ENCODE measurements at places on chromosomes 6 and 20.

GRCh38 chr6:107398001-107398400 is 61.4 kb downstream of the PDSS2 start:
- DNase-seq, result no peak

- no peak for DNase-seq
Observed at GRCh38 chr6:144753023-144753705, 468.0 kb downstream of the UTRN start.

- no peak for DNase-seq
Observed at GRCh38 chr6:113202852-113203714, 654.1 kb upstream of the MARCKS start.

GRCh38 chr20:3734111-3734843 is 1.8 kb downstream of the HSPA12B start:
- no peak for DNase-seq

DNA sequence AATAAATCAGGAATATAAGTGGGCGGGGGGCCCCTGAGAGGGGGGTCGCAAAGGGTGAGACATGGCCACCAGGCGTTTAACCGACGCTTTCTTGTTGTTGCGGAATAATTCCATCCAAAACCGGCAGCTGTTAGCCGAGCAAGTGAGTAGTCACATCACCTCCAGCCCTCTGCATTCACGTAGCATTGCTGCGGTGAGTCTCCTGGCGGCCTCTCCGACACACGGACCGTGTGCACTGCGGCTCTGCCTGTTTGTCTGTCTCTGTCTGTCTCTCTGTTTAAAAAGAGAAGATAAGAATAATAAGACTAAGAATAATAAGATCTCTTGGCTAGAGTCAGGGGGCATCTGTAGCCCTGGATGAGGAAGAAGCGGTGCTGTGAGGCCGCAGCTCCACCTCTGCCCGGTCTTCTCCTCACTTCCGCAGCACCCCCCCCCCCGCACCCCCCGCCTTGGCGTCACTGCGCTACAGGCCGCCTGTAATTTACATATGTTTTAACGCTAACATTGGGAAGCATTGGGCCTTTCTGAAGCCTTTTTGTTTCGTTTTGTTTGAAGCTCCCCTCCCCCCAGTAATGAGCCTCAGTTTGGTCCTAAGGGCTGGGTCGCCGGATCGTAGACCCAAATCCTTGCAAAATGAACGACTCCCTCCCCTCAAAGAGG is 993 bp downstream of the STX16 start:
- peak; percentile 28 for DNase-seq

- no peak for DNase-seq
Observed at GRCh38 chr6:161272635-161273273, 1.1 kb downstream of the AGPAT4 start.

DNA sequence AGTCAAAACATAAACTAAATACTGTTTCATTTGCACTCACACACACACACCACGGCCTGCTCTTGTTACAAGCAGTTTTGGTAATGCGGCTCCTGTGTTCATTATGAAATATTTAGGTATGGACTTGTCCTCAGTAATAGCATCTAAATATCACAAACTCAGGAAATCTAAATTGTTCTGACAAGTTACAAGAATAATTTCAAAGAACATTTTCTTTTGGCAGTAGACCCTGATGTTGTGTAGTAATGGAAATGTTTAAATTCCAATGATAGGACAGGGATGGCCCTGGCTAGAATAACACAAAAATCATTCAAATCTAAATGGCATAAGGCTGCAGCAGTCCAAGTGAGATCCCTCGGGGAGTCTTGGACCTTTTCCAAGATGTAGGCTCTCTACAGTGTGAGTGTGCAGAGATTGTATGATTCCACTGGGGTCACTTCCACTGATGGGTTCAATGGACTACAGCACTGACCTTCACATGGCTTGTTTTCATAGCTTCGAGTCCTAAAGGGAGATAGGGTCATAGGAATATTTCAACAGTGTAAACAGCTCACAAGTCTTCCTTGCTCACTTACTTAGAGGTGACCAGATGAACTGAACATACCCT is 210.6 kb upstream of the PLCB4 start:
- no peak for DNase-seq

DNA sequence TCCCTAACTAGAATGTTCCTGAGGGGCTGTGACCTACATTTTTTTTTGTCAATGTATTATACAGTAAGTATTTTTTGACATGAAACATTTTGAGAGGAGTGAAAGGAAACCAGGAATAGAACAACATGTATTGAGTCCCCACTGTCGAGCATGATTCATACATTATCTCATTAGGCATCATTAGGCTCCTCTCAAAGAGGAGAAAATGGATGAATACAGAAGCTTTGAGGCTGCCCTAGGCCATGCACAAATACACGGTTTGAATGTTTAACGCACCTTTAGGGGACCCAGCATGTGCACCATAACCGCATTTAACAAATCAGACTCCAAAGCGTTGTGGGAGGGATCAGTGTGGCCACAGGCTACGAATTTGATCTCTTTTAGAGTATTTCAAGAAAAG is 87.8 kb downstream of the TBXT start:
- DNase-seq, result no peak

DNA sequence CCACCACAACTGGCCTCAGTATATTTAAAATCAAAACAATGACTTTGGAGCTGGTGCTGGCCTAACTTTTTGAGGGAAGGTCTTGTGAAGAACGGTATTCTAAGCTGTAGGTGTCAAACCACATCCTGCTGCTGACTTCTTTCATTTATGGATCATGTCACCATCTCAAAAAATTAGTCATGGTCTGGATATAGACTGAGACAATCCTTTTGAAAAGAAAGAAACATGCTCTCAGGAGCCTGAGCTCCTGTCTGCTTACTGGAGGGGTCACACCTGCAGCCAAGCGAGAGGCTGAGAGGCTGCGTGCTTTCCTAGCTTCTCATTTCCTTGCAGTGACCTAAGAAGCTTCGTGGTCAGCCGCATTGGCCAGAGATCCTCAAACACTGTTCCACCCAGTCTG is 55.2 kb downstream of the TIAM2 start:
- peak; percentile 9 for DNase-seq

GRCh38 chr6:154318721-154319120 is 37.9 kb downstream of the IPCEF1 start:
- no peak for DNase-seq

DNA sequence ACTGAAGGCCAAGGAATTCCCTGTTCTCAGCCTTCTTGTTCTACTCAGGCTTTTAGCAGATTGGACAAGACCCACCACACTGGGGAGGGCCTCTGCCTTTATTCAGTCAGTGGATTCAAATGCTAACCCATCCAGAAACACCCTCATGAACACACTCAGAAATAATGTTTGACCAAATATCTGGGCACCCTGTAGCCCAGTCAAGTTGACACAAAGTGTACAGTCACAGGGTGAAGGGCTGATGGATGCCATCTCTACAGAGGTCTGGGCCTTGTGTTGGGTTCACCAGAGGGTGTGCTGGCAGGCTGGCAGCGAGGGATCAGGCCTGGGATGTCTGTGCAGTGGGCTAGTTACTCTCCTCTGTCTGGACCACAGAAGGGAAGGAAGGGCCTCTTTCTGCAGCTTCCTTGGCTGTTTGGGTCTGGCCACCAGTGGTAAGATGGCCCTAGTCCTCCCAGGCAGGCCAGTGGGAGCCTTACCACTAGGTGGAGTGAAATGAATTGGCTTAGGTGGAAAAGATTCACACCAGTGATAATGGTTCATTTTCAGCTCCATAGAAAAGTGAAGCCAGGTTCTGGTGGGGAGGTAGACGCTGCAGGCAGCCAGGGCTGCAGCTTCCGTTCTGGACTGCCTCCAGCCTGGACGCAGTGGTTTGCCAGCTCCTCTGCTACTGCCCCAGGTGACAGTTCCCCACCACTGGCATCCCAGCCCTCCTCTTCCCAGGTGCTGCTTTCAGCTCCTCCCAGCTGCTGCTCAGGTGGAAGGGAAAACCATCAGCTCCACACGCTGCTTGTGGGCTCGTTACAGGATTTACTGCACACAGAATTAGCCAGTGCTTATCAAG is 9.2 kb downstream of the TUBB2A start:
- no peak for DNase-seq

DNA sequence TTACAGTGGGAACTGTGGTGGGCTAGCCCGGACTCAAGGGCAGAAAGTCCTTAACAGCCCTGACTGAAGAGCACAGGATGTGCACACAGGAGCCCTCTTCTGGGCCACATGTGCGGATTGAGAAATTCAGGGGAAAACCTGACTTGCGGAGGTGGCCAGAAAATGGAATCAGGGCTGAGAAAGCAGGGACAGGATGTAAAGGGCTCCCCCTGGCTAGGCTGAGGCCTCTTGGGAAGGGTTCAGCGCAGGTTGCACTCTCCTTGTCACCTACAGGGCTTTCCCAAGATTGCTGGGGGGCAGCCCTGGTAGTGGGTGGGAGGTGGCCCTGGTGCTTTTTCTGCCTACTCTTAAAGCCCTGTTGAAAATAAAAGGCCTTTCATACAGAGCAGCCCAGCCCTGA is 251.2 kb downstream of the SLC24A3 start:
- DNase-seq, result no peak

DNA sequence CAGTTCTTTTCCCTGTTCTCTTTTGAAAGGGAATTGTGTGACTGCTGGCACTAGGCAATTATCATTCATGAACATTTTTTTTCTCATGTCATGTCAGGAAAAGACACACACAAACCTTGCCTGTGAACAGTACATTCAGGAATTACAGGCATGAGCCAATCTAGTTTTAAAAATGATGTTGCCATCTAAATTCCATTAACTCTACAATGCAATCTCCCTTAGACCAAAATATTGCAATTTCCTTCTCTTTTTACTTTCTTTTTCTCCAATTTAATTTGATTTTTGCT is 127.5 kb upstream of the STMND1 start:
- DNase-seq, result no peak

DNA sequence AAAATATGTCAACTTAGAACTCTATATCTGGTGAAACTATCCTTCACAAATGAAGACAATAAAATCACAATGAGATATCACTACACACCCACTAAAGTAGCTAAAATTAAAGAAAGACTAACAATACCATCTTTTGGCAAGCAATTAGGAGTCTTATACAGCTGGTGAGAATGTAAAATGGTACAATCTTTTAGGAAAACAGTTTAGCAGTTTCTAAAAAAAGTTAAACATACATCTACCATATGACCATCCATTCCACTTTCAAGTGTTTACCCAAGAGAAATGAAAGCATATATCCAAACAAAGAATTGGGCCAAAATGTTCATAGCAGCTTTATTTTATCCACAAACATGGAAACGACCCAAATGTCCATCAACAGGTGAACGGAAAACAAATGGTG is 13.8 kb upstream of the EEF1A1 start:
- DNase-seq, result no peak

GRCh38 chr20:63589261-63590217 is 15.5 kb upstream of the HELZ2 start:
- DNase-seq, result no peak

DNA sequence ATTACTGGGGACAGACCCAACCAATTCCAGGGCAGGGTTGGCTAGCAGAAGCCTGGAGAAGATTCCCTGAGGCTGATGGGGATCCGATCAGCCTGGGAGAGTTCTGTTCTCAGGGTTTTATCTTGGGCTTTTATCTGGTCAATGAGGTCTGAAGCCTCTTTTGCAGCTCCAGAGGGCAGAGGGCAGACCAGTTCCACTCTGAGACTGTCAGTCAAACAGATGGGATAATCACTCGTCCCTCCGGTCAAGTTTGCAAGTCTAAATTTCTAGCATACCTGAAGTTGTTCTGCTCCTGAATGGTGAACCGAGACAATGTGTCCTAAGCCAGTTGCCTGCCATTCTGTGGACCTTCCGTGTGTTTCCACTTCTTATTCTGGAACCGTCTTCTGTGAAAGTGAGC is 3.0 kb upstream of the MAS1 start:
- DNase-seq, result no peak

- no peak for DNase-seq
Observed at GRCh38 chr6:155222506-155222905, 41.3 kb upstream of the CLDN20 start.

GRCh38 chr6:51844336-51844735 is 243.1 kb downstream of the PKHD1 start:
- DNase-seq, result no peak

DNA sequence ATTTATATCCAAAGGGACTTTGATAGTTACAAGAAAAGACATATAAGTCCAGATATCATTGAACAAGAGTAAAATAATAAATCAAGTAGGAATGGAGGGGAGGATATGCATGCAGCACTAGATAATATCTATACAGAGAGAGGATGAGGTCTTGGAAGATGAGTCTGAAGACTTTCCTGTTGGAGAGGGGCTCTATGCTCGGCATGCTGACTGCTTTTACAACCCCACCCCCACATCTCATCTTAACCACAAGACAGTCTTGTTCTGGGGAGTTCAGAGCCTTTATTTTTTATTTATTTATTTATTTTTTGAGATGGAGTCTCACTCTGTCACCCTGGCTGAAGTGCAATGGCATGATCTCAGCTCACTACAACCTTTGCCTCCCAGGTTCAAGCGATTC is 48.4 kb upstream of the IER3 start:
- no peak for DNase-seq

GRCh38 chr6:11416936-11417576 is 120.5 kb upstream of the TMEM170B start:
- no peak for DNase-seq

Data from stimulated activated CD4-positive, alpha-beta T cell treated with anti-CD3 and anti-CD28 coated beads, Interleukin-1b, Interleukin-23, amount 100 ng/mL, for 1 hour (primary cell).